Cerebellar nuclear complex (tissue), 1 donor: ENCODE measurements at places on chromosomes 1 and 21.

DNA sequence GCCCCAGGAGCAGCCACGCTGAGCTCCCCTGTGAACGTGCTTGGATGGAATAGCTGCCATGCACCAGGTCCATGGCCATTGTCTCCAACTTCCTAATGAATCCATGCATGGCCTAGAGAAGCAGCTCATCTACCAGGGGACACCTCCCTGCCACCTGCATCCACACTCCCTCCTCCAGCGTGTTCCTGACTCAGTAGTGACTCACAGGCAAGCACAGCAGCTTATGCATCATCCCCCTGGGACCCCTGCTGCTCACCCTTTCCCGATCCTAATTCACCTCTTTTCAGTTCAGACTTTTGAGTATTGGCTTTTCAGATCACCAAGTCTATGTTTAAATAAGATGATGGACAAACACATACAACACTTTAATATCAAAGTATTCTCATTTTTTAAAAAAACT, 39.9 kb upstream of the TADA1 start:
- no peak for DNase-seq

DNA sequence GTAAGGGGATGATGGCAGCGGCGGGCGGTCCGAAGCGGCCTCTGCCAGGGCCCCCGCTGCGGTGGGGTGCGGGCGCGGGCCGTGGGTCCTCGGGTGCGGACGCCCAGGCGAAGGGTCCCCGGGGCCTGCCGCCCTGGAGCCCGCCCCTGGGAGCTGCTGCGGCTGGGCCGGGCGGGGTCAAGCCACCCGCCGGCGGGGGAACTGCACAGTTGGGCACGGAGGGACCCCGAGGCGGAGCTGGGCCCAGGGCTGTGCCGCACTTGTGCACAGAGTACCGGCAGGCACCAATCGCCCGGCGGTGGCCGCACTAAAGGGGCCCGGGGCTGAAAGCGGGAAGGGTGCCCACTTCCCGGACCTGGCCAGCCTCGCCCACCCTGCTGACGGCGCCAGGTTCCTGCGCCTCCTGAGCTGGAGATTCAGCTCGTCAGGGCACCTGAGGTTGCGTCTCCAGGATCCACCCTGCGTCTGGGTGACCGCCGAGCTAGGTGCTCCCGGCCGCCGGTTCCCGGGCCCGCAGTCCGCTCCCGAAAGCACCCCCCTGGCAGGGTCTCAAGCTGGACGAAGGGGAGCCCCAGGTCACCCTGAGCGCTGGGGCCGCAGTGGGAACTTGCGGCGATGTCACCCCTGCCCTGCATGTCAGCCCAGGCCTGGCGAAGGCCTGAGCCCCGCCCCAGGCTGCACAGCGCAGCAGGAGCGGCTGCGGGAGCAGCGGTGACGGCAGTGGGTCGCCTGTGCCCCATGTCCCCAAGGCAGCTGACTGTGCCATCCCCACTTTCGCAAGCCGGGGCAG, 56.7 kb upstream of the ETV3 start:
- DNase-seq, result no peak

GRCh38 chr1:221101807-221102605, 222.8 kb downstream of the HLX start:
- no peak for DNase-seq

DNA sequence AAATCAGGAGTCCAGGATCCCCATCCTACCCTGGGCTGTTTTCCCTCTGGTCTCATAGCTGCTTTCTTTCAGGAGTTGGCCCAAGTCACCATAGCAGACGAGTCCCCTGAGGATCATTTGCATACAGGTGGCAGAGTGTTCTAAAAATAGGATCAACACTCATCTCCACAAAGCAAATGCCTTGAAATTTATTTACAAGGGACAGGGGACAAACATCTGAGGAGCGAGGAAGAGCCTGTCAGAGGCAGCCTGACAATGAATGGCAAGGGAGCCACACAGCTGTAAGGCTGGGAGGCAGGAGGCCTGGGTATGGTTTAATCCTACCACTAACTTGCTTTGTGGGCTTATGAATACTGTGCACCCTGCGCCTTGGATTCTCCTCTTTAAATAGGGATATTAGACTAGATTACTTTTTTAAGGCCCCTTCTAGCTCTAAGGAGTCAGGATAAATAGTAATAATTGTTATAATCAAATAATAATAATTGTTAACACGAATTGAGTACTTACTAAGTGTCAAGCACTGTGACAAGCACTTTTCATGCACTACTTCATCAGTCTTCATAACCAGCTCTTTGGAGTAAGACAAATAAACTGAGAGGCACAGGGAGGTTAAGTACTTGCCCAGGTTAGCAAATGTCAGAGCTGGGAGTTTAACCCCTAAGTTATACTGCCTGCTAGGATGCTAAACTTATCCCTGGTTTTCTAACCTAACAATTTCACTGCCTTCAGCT, 34.5 kb downstream of the RAB3B start:
- DNase-seq, result no peak

DNA sequence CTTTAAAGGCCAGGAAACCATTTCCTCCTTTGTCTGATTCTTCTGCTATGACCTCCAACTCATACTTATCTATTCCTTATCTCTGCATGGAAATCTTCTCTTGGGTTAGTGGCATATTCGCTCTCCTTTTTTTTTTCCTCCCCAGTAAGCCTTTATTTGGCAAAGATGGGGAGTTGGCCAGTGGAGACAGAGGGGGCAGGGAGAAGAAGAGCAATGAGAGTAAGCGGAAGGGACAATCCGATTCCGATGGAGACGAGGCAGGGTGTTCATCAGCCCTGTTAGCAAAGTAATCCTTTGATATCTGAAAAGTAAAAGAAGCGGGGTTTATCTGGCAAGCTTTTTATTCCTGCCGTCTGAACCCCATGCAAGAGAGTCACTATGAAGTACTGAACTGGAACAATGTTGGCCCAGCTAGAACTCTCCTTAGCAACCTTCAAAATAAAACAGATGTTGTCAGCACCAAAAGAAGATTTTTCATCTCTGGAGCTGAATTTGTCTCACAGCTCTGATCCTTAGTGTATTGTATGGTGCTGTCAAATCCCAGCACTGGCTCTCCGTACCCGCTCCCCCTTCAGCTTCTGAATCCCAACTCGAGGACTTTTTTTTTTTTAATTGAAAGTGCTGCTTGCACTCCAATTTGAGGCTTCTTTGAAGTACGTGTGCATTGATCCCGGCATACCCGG, 40.9 kb downstream of the PTGFRN start:
- no peak for DNase-seq

DNA sequence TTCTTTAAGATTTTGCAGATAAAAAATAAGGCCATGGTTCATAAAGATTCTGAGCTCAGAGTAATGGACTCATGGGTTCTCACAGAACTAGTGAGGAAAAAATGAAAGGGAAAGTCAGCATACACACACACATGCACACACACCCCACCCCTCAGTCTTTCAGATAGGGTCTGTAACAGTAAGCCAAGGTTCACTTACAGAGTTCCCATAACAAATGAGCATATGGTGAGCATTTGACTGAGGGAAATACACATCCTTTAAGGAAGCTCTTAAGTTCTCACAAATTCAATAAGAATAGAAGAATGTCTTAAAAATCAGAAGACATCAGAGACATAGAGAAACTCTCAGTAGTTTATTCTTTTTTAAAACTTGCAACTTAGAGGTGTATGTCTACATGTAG, 57.9 kb downstream of the NTMT2 start:
- no peak for DNase-seq

GRCh38 chr1:13832100-13832499, 132.1 kb downstream of the PRDM2 start:
- no peak for DNase-seq

DNA sequence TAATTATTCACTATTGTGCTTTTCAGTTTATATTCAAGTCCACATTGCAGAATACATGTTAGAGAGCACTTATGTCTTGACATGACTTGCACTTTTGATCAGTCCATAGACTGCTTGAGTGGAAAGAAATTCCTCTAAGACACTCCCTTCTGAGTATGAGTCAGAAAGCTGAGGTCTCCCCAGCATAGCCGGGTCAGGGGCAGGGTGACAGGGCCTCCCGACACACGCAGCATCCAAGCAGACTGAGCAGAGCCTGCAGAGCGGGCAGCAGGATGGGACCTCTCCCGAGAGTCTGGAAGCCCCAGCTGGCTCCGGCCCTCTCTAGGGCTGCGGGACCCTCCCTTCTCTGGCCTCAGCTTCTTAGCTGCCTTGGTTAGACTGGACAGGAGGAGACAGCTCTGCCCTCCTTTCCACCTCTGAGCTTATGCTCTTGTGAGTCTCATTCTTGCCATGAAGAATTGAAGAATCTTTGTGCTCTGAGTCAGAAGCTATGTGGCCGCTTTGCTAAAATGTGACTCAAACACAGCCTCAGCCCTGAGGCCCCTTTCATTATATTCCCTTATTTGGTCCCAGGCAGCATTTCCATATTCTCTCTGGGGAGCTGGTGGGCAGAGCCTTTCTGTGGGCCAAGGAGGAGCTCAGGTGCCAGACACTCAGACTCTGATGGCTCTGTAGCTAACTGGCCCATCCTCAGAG, 11.2 kb upstream of the CAPN2 start:
- DNase-seq, result no peak

DNA sequence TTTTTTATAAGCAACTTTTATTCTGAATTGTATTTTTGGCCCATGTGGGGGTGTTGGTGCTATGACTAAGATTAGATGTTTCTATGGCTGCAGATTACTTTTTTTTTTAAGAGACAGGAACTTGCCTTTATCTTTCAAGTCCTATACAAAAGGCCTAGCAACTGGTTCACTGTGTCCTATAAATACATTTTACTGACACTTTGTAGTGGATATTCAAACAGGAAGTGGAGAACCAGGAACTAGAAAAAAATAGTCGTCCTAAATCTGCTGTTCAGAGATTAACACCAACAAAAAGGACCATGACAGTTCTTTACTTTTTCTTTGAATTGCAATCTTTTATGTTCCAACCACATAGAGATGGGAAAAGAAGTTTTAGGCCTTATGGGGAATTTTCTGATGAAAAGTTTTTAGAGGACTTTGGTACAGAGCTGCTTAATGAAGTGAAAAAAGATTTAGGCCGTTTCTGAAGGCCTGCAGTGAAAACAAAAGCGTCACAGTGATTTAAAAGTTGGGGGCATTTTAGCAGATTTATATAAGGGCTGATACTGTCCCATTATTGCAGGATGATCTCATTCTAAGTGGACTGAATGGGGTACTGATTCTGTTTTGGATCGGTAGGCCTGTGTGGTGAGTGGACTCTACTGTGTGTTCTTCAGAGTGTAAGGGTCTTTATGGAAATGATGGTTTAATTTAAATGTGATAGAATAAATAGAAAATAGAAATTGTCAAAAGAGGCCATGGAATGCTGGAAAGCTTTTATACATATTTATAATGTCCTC, 136.4 kb upstream of the DEPDC1 start:
- DNase-seq, result no peak

GRCh38 chr21:44477712-44478111, 22.4 kb downstream of the LRRC3 start:
- DNase-seq, result no peak

- DNase-seq, result no peak
Measured at GRCh38 chr1:113557187-113557586, 166.9 kb downstream of the MAGI3 start.

DNA sequence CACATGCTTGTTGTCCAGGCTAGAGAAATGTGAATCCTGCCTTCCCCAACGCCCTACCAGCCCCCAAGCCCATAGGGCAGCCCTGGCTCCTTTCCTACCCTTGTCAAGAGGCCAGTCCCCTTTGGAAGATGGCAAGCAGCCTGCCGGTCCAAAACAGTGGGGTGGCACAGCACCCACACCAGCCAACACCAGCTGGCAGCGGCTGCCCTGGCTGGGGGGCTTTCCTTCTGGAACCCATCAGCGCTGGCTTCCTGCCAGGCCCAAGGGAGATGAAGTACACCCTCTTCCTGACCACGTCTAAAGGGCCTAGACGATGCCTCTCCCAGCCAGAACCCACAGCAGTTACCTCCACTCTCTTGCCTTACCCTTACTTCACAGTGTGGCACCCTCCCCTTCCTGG, 24.2 kb downstream of the KCNN3 start:
- DNase-seq, result no peak

DNA sequence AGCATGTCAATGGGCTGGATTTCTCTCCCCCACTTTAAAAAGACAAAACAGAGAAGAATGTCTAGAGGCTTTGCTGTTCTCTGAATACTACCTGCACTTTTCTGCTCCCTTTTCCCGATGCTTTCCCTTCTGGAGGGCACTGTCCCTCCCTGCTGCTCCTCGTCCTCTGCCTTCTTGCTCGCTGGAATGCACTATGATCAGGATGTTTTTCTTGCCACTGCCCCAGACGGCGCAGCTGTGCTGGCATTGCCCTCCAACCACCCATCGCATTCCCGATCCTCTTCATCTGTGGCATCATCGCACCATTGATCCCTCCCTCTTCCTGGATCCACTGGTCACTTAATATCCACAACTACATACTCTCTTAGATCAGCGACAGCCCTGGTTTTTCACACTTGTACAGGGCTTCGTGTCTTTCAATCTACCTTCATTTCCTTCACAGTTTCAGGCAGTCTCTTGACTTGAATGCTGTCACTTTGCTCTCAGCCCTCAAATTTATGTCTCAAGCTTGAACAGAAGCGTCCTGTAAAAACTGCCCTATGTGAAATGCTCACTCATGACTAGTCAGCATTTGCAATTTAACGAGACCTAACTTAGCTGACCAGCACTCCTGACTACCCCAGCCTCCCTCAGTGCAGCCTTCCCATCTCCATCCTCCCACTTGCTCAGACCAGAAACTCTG, 3.5 kb upstream of the OR11L1 start:
- DNase-seq, result no peak

DNA sequence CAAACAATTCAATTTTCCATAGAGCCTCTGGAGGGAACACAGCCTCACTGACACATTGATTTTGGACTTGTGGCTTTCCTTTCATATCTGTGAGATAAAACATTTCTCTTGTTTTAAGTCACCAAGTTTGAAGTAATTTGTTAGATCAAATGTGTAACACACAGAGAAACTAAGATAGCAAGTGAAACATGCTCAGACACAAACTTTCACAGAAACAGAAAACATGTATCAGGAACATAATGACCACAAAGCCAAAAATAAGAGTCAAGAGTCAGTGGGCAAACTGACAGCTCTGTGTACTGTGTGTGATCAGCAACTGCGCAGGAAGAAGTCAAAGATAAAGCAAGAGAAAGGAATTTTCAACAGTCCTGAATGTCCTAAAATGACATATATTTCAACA, 1237.5 kb downstream of the AMY1C start:
- DNase-seq, result no peak

DNA sequence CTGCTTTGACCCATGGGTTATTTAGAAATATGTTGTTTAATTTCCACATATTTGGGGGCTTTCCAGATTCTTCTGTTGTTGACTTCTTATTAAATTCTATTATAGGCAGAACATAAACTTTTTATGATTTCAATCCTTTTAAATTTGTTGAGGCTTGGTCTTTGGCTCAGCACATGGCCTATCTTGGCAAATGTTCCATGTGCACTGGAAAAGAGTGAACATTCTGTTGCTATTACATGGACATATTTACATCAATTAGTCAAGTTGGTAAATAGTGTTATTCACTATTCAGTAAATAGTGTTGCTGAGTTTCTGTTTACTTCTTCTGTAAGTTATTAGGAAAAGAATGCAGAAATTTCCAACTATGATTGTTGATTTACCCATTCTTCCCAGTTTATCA, 75.4 kb downstream of the ETS2 start:
- DNase-seq, result no peak

DNA sequence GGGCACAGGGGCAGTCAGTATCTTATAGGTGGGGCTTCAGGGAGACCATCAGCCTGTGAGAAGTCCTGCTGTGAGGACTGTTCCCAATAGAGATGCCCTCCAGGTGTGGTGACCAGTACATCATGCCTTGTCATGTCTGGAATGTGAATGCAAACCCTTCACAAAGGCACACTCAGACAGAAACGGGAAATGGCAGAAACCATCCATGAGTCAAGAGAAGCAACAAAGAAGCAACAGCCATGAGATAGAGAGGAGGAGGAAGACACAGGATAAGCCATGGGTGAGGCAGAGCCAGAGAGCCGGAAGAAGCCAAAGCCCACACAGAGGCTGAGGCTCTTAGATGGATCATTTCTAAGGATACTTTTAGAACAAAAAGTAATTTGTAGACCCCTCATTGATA, 20.1 kb upstream of the ZP4 start:
- no peak for DNase-seq
